ENCODE measurements at places on chromosomes 4 and X.

DNA sequence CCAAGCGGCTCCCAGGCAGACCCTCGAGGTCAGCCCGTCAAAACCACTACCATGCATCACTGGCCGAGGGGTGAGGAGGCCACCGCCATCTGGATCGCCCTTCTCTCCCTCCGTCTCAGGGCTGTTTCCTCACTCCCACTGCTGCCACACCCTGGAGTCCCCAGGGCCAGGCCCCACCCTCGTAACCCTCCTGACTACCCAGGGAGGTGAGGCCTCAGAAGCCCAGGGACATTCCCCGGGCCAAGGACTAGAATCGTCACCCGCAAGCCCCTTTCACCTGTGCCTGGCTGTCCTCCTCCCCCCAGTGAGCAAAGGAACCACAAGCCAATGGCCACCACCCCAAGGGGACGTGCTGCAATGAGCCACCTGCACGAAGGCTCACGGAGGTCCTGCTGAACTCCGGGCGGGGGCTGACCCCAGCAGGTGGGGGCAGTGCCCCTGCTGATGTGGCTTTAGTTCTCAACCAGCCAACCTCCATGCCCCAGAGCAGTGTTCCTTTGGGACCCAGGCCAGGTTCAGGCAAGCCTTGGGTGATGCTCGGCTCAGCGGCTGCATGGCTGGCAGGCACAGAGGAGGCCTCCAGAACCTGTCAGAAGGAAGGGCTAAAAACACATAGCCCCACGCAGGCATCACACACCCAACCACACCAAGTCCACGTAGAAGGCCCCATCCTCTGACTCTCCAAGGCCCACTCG, 23.8 kb downstream of the PPP2R2C start:
- no peak for DNase-seq

DNA sequence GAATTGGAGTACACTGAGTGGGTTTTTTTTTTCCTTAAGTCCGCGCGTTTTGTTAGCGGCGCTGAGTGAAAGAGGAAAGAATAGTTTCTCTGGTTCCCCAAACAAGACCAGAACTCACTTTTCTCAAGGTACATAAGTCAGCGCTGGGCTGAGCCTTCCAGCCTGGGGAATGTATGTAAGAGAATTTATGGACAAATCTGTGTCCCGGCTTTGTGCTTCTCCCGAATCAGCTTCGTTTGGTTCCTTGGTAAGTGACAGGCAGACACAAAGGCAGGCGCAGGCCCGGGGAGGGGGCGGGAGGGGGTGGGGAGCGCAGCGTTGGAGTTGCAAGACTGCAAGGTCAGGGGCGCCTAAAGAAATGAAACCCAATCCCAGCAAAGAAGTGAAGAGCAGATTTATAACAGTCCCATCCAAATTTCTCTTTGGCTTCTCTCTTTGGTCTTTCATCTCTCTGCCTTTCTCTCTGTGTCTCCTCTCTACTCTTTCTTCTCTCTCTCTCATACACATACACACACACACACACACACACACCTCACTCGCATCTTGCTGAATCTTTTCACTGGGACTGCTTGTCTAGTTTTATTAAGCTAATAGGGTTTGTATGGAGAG, 981 bp downstream of the TET2 start:
- DNase-seq, result no peak

DNA sequence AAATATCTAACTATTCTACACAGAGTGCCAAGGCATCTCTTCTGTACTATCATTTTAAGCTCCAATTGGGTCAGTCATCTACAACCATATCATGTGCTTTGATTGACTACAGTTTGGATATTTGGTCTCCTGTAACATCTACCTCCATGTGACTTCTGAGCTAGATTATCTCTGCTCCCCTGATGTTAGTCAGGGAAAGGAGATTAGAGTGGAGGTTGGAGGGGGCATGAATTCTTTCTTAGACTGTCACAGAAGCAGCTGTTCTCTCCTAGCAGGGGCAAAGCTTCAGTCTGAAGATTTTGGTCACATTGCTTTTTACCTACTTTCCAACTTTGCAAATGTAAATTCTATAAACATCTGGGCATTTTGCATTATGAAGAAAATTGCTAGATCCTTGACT, 62.6 kb upstream of the C4orf54 start:
- DNase-seq, result no peak

DNA sequence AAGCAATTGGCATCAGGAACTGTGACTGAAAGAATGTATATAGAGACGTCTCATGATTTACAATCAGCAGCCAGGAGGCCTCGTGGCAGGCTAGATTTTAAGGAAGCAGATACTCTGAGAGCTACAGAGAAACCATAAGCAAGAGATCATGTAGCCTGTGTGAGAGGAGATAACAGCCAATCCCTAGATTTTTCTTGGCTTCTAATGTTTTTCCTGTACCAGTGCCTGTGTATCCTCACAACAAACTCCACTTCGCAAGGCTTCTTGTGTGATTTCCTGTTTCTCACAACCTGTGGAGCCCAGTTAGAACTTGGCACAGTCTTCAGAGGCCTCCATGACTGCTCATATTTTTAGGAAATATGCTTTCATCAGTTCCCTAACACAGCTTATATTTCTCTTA, 147.9 kb downstream of the PTCHD1 start:
- no peak for DNase-seq

DNA sequence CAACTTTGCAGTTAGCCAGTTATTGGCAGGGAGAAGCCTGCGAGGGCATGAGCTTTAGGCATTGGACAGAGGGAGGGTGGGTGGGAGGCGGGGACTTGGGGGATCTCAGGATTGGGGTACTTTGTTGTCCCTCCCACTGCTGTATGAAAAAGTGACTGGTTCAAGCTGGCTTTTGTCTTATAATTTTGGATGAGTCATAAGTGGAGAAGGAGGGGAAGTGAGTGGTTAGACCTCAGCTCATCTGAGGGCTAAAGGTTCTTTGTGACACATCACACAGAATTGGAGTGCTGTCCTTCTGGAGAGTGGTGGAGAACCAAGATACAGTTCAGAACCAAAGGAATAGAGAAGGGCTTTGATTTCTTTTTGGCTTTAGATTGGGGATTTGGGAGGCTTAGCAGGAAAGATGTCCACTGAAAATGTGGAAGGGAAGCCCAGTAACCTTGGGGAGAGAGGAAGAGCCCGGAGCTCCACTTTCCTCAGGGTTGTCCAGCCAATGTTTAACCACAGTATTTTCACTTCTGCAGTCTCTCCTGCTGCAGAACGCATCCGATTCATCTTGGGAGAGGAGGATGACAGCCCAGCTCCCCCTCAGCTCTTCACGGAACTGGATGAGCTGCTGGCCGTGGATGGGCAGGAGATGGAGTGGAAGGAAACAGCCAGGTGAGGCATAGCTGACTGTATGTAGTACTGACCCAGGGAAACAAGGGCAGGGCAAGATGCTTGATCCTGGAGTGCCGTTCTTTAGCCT, at the start of gene SLC4A4:
SLC4A4 (plus strand) TSS at position 175 of the 748 bp plus-strand sequence.
- no peak for DNase-seq

GRCh38 chr4:28686618-28687017, 1826.0 kb downstream of the STIM2 start:
- DNase-seq, result no peak

GRCh38 chr4:75699299-75699698, 25.1 kb upstream of the USO1 start:
- DNase-seq, result no peak

DNA sequence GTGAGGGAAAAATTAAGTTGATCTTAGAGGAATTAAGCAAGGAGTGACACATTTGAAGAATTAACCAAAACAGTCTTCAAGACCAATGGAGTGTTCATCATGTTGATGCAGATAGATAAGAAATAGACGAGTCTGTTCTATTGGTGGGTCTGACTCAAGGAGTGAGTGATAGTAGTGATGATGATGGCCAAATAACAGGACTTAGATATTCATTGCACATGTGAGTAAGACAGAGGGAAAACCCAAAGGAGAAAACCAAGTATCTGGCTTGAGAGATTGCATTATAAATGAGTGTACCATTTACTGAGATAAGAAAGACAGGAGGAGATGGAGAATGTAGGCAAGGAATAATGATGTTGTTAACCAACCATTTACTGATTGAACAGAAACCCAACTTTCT, 321.3 kb downstream of the ADGRL3 start:
- no peak for DNase-seq

DNA sequence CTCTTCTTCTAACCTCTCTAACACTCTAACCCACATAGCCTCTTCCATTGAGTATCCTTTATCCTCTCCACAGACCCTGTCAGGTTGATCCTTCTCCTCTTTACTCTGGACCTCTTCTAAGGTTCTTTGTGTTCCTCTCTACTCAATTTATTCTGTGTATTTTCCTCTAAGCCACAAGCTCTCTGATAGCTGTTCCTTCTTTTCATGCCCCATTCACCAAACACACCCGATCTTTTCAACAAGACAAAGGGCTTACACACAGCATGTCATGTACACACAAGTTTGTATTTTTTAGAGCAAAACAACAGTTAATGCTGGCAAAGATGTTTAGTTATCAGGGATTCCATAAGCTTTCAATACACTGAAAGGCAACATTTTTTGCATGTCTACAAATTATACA, 1.9 kb downstream of the SPIN2B start:
- DNase-seq, result no peak

- no peak for DNase-seq
Observed at GRCh38 chrX:17376431-17377077, 1.6 kb downstream of the NHS start.

DNA sequence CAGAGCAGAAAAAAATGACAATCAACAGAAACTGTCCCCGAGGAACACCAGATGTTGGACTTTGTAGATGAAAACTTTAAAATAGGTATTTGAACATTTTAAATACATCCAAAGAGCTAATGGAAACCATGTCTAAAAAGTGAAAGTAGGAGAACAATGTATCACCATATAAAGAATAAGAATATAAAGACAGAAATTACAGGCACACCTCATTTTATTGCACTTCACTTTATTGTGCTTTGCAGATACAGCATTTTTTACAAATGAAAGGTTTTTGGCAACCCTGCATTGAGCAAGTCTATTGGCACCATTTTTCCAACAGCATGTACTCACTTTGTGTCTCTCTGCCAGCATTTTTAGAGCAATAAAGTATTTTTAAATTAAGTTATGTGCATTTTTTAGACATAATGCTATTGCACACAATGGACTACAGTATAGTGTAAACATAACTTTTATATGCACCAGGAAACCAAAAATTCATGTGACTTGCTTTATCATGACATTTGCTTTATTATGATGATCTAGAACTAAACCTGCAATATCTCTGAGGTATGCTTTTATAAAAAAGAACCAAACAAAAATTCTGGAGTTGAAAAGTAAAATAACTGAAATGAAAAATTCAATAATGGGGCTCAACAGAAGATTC, 212.4 kb upstream of the CASK start:
- no peak for DNase-seq

DNA sequence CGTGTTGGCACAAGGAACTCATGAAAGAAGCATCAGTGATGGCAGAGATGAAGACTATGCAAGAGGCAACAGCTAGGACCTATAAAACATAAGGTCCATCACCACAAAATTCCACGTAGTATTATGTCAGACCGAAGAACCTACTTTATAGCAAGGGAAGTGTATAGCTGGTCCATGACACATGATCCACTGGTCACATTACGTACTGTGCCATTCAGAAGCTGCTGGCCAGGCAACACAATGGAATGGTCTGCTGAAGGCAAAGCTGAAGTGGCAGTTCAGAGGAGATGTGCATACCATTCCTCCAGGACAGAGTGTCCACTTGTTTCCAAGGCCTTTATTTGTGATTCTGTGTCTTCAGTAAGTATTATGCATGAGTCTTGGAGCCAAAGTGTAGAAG, 215.5 kb upstream of the UGT8 start:
- DNase-seq, result no peak

Data from stimulated activated CD8-positive, alpha-beta memory T cell treated with anti-CD3 and anti-CD28 coated beads, Interleukin-7, amount 100 ng/mL, for 24 hours (primary cell).